ENCODE measurements at places on chromosomes 3 and 15.

GRCh38 chr15:80576519-80577090 is 118.5 kb upstream of the ABHD17C start:
- no peak for DNase-seq
- H3K27ac ChIP-seq = no peak overlapping the region
- H3K36me3 ChIP-seq = no peaks in the 10 kb centered on the region

DNA sequence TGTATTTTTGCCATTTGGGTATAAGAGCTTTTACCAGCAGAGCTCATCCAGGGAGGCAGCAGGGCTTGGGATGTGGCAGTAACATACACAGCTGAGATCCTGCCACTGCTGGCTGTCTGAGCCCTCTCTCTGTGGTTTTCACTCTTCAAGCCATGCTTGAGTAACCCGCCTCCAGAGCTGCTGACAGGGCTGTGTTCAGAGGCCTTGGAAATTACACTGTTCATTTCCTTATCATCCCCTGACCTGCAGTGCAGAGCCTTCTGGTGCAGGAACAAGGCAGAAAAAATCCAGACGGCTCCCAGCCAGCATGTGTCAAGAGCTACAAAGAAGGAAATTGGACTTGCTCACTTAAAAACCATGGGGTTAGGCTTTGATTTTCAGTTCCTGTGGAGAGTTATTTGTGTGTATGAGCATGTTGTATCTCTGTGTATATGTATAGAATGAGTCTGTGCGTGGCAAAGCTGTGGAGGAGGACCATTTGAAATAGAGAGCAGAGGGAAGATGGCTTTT is 47.0 kb downstream of the ZNF609 start:
- DNase-seq = peak; percentile 25
- peaks cover 80% of the 10 kb centered on the region for H3K4me1 ChIP-seq
- H3K36me3 ChIP-seq = no peaks in the 10 kb centered on the region
- H3K27ac ChIP-seq = no peak overlapping the region
- H3K27me3 ChIP-seq = no peaks in the 10 kb centered on the region

- H3K4me1 ChIP-seq = peaks cover 7% of the 10 kb centered on the region
- H3K27ac ChIP-seq = no peak overlapping the region
- DNase-seq = no peak
- H3K36me3 ChIP-seq = no peaks in the 10 kb centered on the region
- peaks cover 19% of the 10 kb centered on the region for H3K27me3 ChIP-seq
Observed at GRCh38 chr15:35023804-35024203, 35.7 kb upstream of the ZNF770 start.

DNA sequence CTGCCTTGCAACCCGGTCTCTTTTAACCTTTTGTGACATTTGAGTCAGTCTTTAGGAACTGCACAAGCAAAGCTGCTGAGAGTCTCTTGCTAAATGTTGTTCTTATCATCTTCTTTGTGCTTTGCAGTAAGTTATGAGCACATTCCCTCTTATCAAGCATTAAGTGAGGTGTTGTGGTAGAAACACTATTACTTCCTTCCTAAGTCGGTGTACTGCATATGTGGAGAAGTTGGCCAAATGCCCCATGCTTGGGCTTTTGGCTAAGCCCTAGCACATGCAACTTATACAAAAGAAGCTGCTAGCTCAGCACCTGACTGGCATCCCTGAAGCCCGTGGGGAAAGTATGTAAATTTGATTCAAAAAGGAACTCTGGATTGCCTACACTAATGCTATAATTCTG is 136.5 kb upstream of the RBMS3 start:
- H3K4me3 ChIP-seq = no peak overlapping the region
- H3K27me3 ChIP-seq = no peaks in the 10 kb centered on the region
- no peaks in the 10 kb centered on the region for H3K36me3 ChIP-seq
- H3K4me1 ChIP-seq = no peaks in the 10 kb centered on the region
- no peak overlapping the region for H3K27ac ChIP-seq

DNA sequence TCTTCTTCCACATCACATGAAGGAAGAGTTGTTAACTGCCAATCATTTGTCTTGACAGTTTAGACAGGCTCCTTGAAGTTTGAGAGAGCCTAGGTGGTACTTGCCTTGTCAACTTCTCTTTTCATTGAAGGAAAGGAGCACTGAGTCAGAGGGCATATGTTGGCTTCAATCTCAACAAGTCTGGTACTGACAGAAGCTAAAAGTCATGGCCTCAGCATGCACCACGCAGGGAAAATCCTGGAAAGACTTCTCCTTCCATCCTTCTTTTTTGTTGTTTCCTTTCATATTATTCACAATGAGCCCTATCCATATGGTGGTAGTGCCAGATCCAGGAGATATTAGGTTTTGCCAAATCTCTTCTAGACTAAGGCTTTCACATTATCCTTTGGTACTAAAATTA is 1272.5 kb downstream of the ROBO1 start:
- no peaks in the 10 kb centered on the region for H3K4me1 ChIP-seq
- no peak overlapping the region for H3K4me3 ChIP-seq
- no peak overlapping the region for H3K27ac ChIP-seq
- no peak for DNase-seq
- no peaks in the 10 kb centered on the region for H3K36me3 ChIP-seq

GRCh38 chr15:76963596-76963995 is 31.3 kb upstream of the PSTPIP1 start:
- peaks cover 18% of the 10 kb centered on the region for H3K27me3 ChIP-seq
- H3K4me3 ChIP-seq = no peak overlapping the region
- H3K36me3 ChIP-seq = no peaks in the 10 kb centered on the region

DNA sequence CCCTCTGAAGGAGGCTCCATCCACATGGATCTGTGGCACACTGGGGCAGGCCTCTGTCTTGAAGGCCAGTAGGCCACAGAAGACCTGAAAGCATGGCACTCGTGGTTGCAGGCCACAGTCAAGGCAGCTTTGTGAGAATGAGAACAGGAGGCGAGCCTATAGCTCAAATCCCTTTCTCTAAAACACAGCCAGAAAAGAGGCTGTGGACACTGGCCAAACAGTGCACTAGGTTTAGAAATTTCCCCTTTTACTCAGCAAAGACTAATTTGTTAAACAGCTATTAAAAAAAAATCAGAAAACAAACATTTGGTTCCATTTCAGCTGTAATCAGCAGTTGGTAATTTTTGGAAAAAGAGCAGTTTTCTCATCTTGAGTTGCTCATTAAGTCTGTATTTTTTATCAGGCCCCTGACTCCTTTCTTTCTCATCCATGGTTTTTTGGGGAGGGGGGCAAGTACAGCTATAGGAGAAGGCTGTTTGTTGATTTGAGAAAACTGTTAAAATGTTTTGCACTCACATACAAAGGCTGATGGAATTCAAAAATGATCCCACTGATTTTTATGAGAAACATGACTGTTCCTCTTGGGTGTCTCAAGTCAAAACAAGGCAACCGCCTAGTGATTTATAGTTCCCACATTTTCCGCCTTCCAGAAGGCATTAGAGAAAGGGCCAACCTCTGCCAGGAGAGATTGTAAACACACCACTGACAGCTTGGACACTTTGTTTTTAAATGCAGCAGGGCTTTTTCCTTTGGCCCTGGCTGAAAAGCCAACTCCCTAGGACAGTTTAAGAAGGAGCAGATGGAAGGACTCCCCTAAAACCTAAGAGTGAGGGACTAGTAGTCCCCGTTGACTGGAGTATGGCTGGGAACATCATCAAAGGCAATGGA is 28.1 kb downstream of the PARP16 start:
- no peak overlapping the region for H3K4me3 ChIP-seq
- peaks cover 5% of the 10 kb centered on the region for H3K36me3 ChIP-seq
- no peak overlapping the region for H3K27ac ChIP-seq
- DNase-seq = no peak

DNA sequence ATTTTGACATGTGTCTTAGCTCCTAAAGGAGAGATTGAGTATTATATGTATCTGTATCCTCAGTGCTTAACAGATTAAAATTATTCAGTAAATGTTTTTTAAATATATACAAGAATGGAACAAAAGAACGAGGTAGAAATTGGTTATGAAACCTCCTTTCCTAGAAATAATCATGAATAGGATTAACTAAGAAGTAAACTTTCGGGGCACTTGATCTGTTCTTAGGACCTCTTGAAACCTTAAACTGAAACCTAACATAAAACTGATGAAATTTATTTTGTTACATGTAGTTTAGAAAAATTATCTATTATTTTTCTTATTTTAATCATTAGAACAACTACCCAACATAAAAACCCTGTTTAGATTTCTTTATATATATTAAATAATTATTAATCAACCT is 311.5 kb downstream of the THSD4 start:
- H3K27me3 ChIP-seq = peaks cover 6% of the 10 kb centered on the region
- DNase-seq = no peak
- H3K4me3 ChIP-seq = no peak overlapping the region

DNA sequence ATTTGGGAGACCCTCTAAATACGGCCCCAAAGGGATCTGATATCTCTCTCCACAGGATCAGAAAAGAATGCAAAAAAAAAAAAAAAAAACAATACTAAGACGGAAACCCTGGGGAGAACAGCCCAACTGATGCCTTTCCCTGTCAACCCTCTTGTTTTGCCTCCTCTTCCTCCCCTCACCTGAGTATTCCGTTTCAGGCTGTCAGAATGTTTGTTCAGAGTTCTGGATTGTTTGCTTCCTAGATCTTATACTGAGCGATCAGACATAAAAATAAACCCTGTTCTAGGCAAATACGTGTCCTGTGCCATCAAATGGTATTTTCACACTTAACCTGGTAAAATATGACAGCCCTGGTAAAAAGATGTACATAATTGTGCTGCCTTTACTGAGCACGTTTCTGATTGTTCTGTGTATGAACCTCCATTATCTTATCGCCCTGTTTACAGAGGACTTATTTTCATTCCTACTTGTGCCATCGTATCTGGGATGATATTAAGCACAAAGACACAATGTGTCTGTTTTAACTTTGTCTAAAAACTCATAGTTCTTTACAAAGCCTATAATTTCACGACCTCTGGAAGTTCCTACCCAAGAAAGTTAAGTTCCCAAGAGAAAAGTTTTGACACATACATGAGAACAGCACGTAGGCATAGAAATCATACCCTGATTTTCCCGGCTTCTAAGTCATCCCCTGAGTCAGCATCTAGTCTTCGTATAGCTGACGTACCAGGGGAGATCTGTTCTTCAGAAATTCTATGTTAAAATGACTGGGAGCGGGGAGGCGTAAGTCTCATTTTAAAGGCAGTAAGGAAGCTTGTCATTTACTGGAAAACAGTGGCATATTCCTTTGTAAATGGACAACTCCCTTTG is 856 bp downstream of the ZBTB38 start:
- H3K4me1 ChIP-seq = peaks cover 54% of the 10 kb centered on the region
- DNase-seq = no peak
- H3K27ac ChIP-seq = peak overlapping the region; percentile 36

- no peak overlapping the region for H3K27ac ChIP-seq
- H3K27me3 ChIP-seq = peaks cover 13% of the 10 kb centered on the region
- no peak for DNase-seq
- no peak overlapping the region for H3K4me3 ChIP-seq
- H3K36me3 ChIP-seq = peaks cover 2% of the 10 kb centered on the region
Observed at GRCh38 chr3:147427746-147428145, 18.6 kb downstream of the ZIC1 start.

DNA sequence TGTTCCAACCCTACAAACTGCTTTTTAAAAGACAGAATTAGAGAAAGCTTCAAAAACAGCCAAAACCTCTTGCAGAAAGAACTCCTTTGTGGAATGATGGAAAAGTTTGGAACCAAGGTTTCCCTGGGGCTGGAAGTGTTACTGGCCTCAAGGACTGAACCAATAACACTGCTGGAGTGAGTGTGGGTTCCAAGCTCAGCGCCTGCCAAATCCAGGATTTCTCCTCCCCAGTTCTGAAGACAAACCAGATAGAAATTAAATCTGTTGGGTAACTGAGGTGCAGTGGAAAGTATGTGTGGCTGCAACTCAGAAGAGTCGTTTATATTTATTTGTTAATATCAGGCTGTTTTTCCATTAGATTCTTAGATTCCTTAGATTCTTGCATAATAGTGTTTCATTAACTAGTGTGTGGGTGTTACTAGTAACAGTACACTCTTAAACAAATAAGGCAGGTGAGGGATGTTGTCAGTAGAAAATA is 66.5 kb upstream of the FNDC3B start:
- H3K4me3 ChIP-seq = no peak overlapping the region
- peaks cover 10% of the 10 kb centered on the region for H3K4me1 ChIP-seq
- H3K27ac ChIP-seq = no peak overlapping the region
- no peaks in the 10 kb centered on the region for H3K27me3 ChIP-seq
- no peaks in the 10 kb centered on the region for H3K36me3 ChIP-seq
- DNase-seq = no peak

DNA sequence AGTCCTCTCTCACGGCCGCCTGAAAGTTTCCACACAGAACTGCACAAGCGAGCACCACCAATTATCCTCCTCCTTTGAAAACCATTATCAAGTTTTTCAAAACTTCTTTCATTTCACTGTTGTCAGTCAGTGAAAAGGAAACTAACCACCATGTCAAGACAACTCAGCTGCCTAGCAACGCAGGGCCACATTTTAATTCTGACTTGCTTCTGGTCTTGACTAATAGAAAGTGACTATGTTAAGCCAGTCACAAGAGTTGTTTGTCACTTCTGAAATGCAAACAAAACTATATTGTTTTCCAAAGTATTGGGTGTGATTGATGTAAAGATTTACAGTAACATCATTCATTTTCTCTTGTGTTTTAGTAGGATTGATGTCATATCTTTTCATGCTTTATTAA is 612.8 kb upstream of the AGTR1 start:
- no peak overlapping the region for H3K4me3 ChIP-seq
- DNase-seq = no peak
- no peaks in the 10 kb centered on the region for H3K4me1 ChIP-seq
- no peak overlapping the region for H3K27ac ChIP-seq
- H3K36me3 ChIP-seq = no peaks in the 10 kb centered on the region
- no peaks in the 10 kb centered on the region for H3K27me3 ChIP-seq

- H3K27me3 ChIP-seq = peaks cover 24% of the 10 kb centered on the region
- no peak for DNase-seq
- no peaks in the 10 kb centered on the region for H3K4me1 ChIP-seq
- H3K4me3 ChIP-seq = no peak overlapping the region
- no peaks in the 10 kb centered on the region for H3K36me3 ChIP-seq
- H3K27ac ChIP-seq = no peak overlapping the region
Observed at GRCh38 chr3:154161806-154162205, 40.6 kb downstream of the ARHGEF26 start.

GRCh38 chr15:42194513-42194912 is 13.6 kb downstream of the VPS39 start:
- H3K27ac ChIP-seq = peak overlapping the region; percentile 46
- peak overlapping the region; percentile 75 for H3K4me3 ChIP-seq
- DNase-seq = peak; percentile 53
- H3K36me3 ChIP-seq = peaks cover 11% of the 10 kb centered on the region
- peaks cover 66% of the 10 kb centered on the region for H3K4me1 ChIP-seq

- no peaks in the 10 kb centered on the region for H3K4me1 ChIP-seq
- H3K36me3 ChIP-seq = no peaks in the 10 kb centered on the region
- DNase-seq = no peak
- H3K27me3 ChIP-seq = no peaks in the 10 kb centered on the region
- H3K4me3 ChIP-seq = no peak overlapping the region
Observed at GRCh38 chr3:145951441-145951840, 209.5 kb downstream of the PLOD2 start.

DNA sequence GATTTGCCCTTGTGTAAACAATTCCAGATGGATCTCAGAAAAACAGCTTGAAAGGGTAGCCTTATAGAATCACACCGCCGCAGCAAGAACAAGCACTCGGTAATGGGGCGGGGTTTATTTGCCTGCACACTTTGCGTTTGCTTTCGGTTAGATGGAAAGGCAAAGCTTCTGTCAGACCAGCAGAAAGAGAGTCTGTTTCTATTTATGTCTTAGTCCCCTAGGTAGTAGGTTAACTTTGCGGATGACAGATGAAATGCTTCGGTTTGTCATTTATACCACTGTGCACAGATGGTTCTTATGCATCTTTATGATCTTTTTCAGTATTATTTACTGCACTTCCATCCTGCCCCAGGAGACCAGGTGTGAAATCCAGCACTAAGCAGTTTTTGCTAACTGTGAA is 62.2 kb downstream of the PYDC2 start:
- H3K27ac ChIP-seq = no peak overlapping the region
- no peak overlapping the region for H3K4me3 ChIP-seq
- no peak for DNase-seq
- no peaks in the 10 kb centered on the region for H3K27me3 ChIP-seq
- no peaks in the 10 kb centered on the region for H3K36me3 ChIP-seq

Measured in activated T-cell treated with anti-CD3 and anti-CD28 coated beads, Interleukin-2, amount 50 U/mL, for 72 hours (primary cell).